ENCODE measurements at places on chromosomes 13 and 19.

DNA sequence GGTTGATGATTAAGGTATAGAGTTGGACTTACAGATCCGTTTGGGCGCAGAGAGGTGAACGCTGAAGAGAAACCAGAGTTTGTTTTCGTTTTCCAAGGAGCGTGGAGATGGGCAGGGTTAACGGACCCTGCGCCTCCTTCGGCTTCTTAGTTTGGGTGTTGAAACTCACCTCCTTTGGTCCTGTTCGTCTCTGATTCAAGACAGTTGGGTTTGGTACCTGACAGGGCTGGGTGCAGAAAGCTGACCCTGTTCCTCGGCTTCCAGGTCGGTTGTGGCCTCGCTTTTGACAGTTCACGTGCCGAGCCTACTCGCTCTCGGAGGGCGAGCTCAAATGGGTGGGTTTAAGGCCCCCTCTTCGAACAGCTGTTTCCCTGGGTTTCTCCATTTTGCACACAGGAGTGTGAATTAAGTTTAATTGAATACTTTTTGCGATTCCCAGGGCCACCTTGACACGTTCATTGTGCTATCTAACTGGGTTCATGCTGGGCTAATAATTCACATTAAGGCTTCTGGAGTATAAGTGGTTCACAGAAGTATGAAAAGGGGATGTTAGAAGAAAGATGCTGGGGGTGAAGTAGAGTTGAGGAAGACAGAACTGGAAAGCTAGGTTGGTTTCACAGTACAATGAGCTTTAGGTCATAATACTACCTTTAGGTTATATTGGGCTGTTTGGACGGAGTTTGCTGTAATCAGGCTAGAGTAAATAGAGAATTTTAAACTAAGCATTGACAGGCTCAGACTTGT lies 638 bp downstream of the USPL1 start:
- no peak for DNase-seq

GRCh38 chr19:20964798-20965197 lies 41.7 kb downstream of the ZNF85 start:
- no peak for DNase-seq

DNA sequence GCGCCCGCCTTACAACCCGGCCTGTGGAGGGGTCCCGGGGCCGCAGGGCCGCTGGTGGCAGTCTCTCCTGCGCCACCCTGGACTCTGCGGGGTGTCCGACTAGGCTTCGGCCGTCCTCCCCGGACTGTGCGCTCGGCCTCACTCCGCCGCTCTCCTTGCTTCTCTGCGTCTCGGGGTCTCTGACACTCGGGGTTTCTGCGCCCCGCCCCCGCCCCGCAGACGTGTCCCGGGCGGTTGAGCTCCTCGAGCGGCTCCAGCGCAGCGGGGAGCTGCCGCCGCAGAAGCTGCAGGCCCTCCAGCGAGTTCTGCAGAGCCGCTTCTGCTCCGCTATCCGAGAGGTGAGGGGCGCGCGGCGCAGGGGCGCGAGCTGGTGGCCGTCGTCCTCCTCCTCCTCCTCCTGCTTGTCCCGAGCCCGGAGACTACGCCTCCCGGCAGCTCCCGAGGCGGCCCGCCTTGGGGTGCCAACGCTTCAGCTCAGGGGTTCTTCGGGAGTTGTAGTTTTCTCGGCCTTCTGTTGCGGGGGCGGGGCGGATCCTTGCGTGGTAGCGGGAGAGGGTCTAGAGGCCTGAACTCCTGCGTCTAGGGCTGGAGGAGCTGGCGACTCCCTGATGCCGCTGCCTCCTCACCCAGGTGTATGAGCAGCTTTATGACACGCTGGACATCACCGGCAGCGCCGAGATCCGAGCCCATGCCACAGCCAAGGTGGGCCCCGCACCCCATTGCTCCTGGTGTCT lies 627 bp downstream of the LIN7B start:
- peak; percentile 44 for DNase-seq

GRCh38 chr13:107675847-107676550 lies 539.3 kb downstream of the LIG4 start:
- DNase-seq, result no peak

- DNase-seq, result no peak
Measured at GRCh38 chr13:63625869-63626268, 2210.2 kb upstream of the PCDH20 start.

- no peak for DNase-seq
Measured at GRCh38 chr19:11378319-11379189, 4.1 kb downstream of the SWSAP1 start.

GRCh38 chr19:55149078-55150003 lies at the start of gene TNNT1:
TSS of gene TNNT1 (minus strand) at chr19:55149206. CDS start at chr19:55147157, 2,049 bp downstream.
- no peak for DNase-seq

DNA sequence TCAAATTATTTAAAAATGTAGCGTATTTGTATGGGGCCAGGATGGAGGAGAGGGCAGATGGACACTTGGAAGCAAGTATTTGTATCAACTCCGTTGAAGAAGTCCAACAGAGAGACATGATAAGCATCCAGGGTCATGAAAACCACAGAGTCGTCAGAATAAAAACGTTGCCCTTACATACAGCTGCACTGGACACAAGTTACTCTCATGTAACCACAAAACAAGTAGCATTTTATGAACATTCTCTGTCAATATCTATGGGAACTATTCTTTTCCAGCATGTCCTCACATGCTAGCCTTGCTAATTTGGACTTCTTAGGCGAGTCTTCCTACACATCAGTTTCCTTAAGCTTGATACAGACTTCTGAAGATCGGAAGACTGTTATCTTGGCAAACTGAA lies 35.0 kb downstream of the EFNB2 start:
- DNase-seq, result no peak

GRCh38 chr13:37364007-37364406 lies 234.6 kb downstream of the POSTN start:
- DNase-seq, result no peak

- DNase-seq, result no peak
Measured at GRCh38 chr19:19486343-19487076, 28.8 kb downstream of the TSSK6 start.

- no peak for DNase-seq
Measured at GRCh38 chr19:42273407-42274064, 4.5 kb downstream of the CIC start.

DNA sequence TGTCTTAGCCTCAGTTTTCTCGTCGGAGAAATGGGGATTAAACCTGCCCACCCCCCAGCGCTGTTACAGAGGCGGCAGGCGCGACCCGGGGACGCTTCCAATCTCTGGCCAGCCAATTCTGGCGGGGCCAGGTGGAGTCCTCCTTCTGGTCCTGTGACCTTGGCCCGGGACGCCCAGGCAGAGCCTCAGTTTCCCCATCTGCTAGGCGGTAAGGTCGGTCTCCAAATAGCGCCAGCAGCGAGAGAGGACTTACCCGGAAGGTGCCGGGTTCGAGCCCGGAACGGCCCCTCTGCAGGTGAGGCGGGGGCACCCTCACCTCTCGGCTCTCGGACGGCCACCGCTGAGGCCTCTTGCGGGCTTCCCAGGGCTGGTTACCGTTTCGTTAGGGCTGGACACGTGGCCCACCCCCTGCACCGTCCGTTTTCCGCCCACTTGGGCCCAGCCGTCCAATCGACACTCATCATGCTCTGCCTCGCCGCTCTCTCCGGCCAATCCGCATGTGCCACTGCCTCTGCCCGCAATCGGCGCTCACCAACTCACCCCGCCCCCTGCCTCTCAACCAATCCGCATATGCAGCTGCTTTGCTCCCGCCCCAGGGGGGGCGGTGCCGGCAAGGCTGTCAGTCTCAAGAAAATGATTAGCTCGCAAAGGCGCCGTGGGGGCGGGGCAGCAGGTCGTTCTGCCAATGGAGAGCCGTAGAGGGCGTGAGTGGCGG lies at the start of gene ISOC2:
ISOC2 (minus strand) TSS at position 384 of the 715 bp plus-strand sequence. CDS start 5,156 bp downstream, outside the sequence.
- DNase-seq, result peak; percentile 100

DNA sequence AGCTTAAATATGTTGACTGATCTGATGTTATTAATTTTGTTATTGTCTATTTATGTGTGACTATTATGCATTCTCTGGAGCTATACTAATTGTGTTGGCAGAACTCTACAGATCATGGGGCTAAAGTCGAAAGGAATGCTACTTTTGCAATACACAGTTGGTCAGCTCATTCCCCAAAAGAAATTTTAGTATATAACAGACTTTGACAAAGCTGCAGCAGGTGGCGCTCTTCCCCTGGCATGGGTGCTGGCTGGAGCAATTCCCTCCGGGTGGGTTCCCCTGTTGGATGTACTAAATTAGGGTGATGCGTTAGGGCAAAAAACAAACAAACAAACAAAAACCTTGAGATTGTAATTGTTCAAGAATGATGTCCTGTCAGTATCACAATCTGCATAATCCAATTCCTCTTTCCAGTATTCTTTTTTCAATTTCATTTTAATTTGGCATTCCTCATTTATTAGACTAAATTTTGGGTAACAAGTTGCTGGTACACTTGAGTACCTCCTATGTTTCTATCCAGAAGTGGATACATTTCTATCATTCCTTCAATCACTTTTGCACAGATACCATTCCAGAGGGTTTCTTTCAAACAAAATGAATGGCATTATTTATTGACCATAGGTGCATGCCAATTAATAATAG lies 322.8 kb upstream of the EDNRB start:
- DNase-seq, result no peak

DNA sequence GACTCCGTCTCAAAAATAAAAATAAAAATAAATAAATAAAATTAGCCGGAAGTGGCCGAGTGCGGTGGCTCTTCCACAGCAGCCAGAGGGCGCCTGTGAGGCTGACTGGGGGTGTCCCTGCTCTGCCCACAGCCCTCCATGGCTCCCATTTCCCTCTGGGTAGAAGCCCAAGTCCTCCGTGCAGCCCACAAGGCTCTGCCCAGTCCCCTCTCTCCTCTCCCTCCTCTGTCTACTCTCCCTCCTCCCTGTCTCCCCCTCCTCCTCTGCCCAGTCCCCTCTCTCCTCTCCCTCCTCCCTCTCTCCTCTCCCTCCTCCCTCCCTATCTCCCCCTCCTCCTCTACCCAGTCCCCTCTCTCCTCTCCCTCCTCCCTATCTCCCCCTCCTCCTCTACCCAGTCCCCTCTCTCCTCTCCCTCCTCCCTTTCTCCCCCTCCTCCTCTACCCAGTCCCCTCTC lies 20.4 kb downstream of the MISP start:
- peak; percentile 10 for DNase-seq

- DNase-seq, result no peak
Measured at GRCh38 chr13:48235341-48236135, 2.5 kb downstream of the ITM2B start.

GRCh38 chr13:97631158-97631557 lies 197.2 kb downstream of the RAP2A start:
- DNase-seq, result no peak

DNA sequence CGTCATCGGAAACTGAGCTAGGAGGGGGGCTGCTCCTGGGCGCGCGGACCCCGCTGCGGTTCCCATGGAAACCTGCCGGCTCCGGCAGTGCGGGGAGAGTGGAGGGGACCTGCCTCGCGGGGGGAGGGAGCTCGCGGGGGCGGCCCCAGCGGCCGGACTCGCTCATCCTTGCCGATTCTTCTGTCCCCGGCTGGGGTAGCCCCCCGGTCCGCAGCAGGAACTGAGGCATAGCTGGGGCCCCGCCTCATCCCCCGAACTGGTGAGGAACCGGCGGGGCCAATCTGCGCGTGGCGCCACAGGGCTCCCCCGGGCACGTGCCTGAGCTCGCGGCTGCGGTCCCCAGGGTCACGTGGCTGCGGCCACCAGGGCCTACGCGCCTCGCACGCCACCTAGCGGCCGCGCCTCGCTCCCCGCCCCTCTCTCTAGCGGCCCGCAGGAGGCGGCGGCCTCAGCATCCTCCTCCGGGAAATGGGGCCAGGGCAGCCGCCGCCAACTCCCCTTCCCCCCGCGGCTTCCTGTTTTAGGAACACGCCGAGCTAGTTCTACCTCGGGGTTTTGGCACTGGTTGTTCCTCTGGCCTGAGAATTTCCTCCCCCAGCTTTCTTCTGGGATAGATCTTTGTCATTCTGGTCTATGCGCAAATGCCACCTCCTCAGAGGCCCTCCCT lies 1.7 kb upstream of the ELAVL3 start:
- peak; percentile 72 for DNase-seq

Data from stimulated activated CD4-positive, alpha-beta T cell treated with anti-CD3 and anti-CD28 coated beads, Interleukin-15, amount 100 ng/mL, for 1 hour (primary cell).